ENCODE measurements at places on chromosomes 11 and 22.
A peak's percentile ranks its signal among the peaks of the same experiment; 100 is the strongest.

GRCh38 chr11:125108469-125108868 is 3.0 kb downstream of the TMEM218 start:
- DNase-seq, result no peak

GRCh38 chr11:117928446-117929141 is 608 bp downstream of the TMPRSS13 start:
- DNase-seq, result no peak

DNA sequence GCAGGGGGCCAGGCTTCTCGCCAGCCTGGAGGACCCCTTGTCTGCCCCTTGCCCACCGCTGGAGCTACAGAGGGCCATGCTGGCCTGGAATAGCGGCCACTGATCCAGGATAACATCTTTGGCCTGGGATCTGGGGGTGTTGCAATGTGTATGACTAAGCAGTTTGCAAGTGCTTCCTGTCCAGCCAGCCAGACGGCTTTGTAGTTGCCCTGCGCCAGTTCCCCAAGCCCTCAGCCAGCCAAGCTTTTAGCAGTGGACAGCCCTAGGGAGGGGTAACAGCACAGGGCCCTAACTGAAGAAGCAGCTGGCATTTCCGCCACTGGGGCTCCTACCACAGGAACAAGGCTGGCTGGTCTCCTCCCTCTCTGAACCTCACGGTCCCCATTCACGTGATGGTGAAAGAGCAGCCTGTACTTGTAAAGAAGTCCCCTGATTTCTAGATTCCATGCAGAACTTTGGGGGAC is 32.1 kb downstream of the UQCR10 start:
- DNase-seq, result no peak

DNA sequence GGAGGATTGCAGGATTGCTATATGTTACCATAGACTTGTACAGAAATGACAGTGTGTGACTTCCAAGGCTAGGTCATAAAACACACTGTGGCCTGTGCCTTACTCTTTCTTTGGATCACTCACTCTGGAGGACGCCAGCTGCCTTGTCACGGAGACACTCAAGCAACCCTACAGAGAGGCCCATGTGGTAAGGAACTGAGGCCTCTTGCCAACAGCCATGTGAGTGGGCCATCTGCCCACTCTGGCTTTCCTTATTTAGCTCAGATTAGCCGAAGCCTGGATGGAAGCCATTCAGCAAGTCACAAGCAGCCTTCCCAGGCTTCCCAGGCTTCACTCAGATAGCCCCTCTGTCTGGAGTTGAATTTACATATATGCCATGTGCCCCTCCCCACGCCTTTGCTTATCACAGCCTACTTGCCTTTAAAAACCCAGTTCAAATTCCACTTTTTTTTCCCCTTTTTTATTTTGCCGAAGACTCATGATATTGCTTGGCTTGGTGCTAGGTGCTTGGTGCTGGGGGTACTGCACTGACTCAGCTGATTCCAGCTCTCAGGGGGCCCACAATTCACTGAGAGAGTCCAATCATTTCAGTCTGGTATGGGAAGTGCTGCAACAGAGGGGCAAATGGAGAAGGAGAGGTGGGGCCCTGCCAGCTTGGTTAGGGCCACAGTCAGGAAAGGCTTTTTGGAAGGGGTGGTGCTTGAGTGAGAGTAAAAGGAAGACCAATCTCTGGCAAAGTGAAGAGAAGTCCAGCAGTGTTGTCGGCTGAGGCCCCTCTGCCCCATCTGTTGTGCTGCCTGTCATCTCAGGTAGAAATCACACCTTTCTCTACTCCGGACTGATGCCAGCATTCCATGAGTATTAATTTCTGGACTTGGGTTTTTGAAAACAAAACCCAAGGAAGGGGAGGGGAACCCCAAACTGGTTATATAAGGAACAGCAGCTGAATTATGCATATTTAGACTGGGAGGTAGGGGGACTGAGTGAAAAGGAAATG is 14.5 kb upstream of the P4HA3 start:
- DNase-seq, result no peak

DNA sequence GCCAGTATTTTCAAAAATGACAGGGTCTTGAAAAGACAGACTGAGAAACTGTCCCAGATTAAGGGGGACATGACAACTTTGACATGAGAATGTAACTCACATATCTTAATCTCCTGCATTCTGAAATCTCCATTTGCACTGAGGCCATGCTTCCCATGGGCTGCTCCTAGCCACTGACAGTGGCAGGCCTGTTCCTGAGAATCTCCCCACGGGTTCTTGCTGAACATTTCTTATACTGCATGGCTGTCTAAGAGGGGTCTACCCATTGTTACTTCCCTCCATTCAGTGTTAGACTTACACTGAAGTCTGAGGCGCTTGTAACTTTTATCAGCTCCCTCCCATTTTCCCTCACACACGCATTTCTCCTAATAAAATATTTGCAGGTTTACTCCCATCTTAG is 1.5 kb downstream of the CEP295 start:
- no peak for DNase-seq

DNA sequence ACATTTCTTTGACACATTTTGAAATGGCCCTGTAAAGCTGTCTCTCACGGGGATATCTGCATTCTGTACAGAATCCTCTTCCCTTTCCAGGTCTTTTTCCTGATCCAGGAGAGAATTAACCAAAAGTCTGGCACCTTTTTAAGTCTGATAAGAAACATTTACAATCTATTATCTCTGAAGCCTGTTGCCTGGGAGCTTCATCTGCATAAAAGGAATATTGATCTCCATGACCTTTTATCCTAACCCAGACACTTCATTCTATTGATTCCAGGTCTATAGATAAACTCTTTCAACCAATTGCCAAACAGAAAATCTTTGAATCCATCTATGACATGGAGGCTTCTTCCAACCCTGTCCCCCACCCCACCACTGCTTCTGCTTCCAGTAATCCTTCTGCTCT is 33.7 kb upstream of the EI24 start:
- DNase-seq, result no peak

DNA sequence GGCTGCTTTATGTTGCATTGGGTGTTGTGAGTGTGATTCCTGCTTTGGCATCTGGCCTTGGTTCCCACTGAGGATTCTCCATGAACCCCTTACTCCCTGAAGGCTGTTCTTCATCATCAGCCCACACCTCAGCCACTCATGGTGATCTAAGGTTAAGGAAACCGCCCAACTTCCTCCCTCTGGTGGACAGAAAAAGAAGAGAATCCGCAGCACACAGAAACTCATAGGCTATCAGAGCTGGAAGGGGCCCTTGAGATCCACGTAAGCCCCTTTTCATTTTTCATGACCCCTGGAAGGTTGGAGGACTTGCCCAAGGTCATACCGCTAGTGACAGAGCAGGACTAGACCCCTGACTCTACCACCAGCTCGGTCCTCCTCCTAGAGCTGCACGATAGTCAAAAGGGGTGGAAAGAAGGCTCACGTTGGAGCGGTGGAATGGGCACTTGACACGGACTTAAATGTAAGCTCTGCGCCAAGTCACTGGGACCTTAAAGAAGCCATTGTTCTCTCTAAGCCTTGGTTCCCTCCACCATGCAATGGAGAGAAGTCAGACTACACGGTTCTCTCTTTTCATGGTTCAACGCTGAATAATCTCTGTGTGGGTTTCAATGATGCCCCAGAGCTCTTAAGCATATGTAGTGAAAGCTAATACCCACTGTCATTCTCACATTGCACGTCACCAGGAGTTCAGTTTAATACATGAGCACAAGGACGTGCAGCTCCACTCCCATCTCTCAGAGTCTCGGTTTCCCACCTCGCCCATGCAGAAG is 83.6 kb upstream of the CRTAM start:
- no peak for DNase-seq

DNA sequence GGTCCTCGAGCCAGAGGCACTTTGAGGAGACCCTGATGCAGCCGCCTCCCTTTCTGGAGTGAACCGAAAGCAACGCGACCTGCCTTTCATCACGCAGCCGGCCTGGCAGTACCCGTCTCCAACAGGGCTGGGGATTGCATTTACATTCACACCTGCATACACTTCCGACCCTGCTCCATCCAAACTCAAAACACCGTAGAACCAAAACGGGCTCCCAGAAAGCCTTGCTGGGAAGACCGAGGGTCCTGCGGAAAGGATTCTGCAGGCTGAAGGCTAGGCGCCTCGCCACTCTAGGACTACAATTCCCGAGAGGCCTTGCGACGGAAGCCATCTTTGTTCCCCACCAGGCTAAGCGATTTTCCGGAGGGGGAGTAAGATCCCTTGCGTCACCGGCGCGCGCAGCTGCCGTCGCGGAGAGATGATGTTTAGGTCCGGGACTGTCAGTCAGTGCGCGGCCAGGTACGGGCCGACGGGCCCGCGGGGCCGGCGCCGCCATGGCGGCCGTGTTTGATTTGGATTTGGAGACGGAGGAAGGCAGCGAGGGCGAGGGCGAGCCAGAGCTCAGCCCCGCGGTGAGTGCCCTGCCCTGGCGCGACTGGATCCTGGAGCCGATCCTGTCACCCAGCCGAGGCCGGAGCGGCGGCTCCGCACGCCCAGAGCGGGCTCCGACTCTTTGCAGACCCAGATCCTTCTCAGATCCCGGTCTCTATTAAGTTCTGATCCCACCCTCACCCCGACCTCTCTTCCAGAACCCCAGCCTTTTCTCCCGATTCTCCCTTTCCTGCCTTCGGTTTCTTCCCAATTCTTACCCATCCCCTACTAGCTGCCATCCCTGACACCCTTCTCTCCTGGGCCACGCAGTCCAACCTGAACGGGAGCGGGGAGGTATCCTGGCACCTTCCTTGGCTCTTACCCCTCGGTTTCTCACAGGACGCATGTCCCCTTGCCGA is at the start of gene RPS6KB2:
TSS of gene RPS6KB2 (plus strand) at position 443 of the 950 bp plus-strand sequence. CDS start at position 495, 52 bp downstream.
- peak; percentile 100 for DNase-seq

GRCh38 chr11:2853997-2854560 is 31.5 kb downstream of the CDKN1C start:
- no peak for DNase-seq

GRCh38 chr22:23743303-23743705 is 7.6 kb downstream of the ZNF70 start:
- no peak for DNase-seq

- DNase-seq, result no peak
Measured at GRCh38 chr22:40385036-40385782, 14.8 kb downstream of the SGSM3 start.

- no peak for DNase-seq
Measured at GRCh38 chr11:2770096-2770751, 70.4 kb upstream of the KCNQ1OT1 start.

DNA sequence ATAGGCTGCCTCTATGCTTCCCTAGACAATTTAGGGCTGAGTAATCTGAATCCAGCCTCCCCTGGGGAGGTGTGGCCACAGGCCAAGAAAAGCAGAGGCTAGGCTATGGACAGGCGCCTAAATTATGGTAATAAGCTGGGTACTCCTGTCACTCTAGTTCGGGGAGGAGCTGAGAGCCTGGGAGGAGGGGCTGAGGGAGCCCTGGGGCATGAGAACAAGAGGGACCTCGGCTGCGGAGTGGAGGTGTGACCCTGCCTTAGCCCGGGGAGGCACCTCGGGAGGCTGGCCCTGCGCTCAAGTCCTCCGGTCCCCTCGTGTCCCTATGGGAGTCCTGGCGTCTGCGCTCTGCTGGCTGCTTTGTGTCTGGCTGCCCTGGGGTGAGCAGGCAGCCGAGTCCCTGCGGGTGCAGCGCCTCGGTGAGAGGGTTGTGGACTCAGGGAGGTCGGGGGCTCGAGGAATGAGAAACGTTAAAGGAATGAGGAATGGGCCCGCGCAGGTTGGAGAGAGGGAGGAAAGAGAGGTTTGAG is at the start of gene OTOG:
TSS of gene OTOG (plus strand) at position 209 of the 527 bp plus-strand sequence. CDS start at position 323, 114 bp downstream.
- DNase-seq, result no peak

- DNase-seq, result no peak
Measured at GRCh38 chr11:762421-763072, 14.7 kb downstream of the GATD1 start.

DNA sequence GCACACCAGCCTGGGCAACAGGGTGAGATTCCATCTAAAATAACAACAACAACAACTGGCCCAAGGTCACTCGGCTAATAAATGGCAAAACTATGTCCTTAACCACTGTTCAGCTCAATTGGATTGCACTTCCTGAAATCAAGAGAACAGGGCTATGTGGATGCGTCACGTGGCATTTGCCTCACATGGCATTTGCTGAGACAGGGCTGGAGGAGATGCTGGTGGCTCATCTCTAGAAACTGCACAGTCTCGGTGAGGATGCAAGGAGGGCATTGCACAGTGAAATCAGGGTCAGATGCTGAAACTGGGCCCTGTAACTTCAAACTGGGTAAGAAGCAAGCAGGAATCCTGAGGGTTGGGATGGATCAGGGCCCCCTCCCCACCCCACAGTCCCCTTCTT is 171.9 kb downstream of the BUD13 start:
- no peak for DNase-seq

GRCh38 chr11:73275381-73275750 is 3.2 kb downstream of the P2RY6 start:
- DNase-seq, result no peak

- no peak for DNase-seq
Measured at GRCh38 chr11:8790968-8791367, 108.4 kb downstream of the RPL27A start.

GRCh38 chr11:72836111-72836510 is 21.9 kb downstream of the ATG16L2 start:
- DNase-seq, result no peak

GRCh38 chr22:26534874-26535602 is 22.8 kb upstream of the TFIP11 start:
- no peak for DNase-seq

- DNase-seq, result no peak
Measured at GRCh38 chr22:25844601-25845000, 102.6 kb downstream of the MYO18B start.

- no peak for DNase-seq
Measured at GRCh38 chr11:61691380-61692156, 11.4 kb downstream of the DAGLA start.

- DNase-seq, result no peak
Measured at GRCh38 chr11:102361086-102362031, 14.3 kb downstream of the BIRC2 start.

DNA sequence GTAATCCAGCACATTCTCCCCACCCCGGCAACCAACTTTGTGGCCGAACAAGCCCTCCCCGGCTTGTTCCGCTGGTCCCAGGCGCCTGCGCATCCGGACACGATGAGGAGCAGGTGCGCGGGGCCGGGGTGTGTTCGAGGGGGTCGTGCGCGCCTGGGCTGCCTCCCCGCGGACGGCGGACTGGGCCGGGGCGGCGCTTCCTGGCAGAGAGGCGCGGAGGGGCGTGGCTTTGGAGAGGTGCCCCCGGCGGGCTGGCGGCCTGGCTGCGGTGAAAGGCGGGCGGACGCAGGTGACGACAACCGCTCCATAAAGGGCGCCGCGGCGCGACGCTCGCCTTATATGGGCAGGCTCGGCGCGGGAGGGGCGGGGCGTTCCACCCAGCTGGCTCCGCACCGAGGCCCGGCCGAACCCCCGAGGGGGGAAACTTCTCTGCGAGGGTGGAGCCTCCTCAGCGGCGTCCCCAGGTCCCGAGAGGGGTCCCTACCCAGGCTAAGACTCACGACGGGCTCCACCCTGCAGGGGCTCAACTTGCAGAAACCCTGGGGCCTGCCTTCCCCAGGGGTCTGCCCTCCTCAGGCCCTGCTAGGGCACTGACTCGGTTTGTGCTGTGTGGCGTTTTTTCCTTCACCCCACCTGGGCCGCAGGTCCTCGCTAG is 26.4 kb downstream of the TXN2 start:
- peak; percentile 96 for DNase-seq

DNA sequence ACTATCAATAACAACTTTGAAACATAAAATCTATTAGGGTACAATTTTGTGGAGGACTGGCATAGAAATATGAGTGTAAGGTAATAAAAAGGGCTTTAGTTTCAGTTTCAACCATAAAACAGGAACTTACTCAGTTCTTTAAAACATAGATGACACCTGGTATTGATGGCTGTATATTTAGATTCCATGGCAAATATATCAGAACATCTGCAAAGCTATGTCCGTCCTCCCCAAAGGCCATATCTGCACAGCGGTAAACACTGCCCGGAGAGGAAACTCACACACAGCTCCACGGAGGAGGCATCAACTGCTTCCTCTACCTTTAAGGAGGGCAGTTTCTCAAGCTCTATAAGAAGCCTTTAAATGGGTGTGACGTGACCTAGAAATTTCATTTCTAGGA is 993.3 kb downstream of the BRD1 start:
- no peak for DNase-seq
